SK-MEL-5 (cell line): ENCODE measurements at places on chromosomes 3 and 15.

GRCh38 chr15:39025321-39025720, 460.7 kb upstream of the RASGRP1 start:
- DNase-seq: no peak

DNA sequence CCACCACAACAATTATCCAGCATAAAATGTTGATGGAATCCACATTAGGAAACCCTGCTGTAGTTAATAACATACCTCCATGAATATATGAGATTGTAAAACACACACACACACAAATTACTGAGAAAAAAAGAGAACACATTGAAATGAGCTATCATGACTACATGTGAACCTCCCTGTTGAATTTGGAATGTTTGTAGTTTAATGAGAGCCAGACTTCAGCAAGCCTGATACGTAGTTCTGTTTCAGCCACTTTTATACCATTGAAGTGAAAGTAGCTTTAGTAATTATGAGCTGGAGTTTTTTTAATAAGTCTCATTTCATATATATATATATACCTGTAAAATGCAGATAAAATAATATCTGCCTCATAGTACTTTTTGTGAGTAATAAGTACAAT, 1146.4 kb downstream of the NAALADL2 start:
- no peak for DNase-seq

DNA sequence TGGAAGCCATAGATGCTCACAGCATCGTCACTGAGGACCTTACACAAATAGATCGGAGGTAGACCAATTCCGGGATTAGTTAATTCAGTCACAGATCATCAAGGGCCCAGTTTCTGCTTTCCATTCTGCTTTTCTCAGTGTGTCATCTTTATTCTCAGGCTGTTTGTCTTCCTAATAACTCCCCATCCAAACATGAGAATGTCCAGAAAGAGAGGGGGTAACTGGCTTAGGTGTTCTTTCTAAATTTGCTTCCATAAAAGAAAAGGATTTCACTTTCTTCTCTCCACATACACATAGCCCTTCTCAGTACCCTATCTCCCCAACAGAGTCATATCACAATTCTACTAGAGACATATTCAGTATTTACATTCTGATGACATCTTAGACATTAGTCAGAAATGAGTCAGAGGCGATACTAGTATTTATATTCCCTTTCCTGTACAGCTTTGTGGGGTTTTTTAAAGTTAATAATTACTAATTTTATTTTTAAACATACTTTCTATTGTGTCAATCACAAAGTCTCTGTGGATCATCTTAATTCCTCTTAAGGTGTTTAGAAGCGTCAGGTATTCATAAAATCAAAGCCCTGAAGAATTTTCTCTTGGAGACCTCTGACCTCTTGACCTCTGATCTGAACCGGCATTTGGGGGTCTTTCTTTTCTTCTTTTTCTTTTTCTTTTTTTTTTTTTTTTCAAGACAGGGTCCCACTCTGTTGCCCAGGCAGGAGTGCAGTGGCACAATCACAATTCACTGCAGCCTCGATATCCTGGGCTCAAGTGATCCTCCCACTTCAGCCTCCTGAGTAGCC, 24.3 kb upstream of the IL12A start:
- no peak for DNase-seq

GRCh38 chr3:16801698-16802097, 83.1 kb upstream of the PLCL2 start:
- DNase-seq: no peak

DNA sequence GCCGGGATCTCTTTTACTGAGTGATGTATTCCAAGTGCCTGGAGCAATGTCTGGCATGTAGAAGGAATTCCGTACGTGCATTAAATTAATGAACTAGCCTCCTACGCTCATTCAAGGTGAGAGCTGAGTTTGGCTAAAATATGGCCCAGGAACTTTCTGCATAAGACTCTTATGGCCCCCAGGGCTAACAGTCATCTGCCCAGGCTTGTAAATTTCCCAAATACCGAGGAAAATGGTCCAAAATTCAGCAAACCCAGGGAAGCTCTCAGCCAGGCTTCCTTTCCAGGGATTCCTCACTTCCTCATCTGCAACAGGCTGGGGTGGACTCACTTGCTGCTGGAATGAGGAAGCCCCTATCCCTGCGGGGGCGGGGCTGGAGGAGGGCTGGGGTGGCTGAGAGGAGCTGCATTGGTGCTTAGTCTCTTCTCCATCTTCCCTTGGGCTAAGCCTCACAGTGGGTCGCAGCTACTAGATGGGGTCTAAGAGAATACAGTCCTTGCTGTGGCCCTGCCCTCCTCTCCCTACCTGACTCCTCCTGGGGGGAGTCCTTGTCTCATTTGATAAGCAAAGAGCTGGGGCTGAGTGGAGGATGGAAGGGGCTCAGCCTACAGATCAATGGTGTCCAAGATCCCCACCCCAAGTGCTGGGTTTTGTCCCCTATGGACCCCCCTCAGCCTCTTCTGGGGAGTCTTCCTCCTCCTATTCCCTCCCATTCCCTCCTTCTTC, 28.5 kb upstream of the APOD start:
- DNase-seq: no peak

- no peak for DNase-seq
Observed at GRCh38 chr3:46271209-46271745, 29.0 kb downstream of the CCR3 start.
